ENCODE measurements at places on chromosomes 1 and 21. TPM values are rescaled to one million over a fixed set of nuclear protein-coding genes. Genes with fewer than 3 reads are reported as not detected.

MAN1C1 gene
- 5.2 TPM for total RNA-seq

LDLRAD2 gene
- total RNA-seq = not detected

PRRX1 gene
- total RNA-seq = 203 TPM

RHBDL2 gene
- total RNA-seq = 1.7 TPM

RCAN3 gene
- total RNA-seq = 11.7 TPM

DNA sequence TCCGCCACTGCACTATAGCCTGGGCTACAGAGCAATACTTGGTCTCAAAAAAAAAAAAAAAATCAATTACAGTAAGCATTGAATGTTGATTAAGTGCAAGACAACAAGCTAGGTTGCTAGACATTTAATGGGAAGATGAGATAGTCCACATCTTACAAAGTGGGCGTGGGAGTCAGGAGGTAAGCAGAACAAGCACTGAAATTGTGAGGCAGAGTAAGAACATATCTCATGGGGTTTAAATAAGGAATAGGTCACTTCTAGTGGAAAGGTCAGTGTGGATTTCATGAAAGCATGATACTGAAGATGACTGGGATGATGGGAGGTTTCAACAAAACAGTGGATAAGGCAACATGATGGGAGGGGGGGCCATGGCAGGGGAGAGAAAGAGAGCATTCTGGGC lies 1.9 kb upstream of the OLFML2B start:
- DNase-seq = no peak

- no peak for DNase-seq
These were observed 62.8 kb downstream of the RGS4 start for GRCh38 chr1:163131981-163132380.

DNA sequence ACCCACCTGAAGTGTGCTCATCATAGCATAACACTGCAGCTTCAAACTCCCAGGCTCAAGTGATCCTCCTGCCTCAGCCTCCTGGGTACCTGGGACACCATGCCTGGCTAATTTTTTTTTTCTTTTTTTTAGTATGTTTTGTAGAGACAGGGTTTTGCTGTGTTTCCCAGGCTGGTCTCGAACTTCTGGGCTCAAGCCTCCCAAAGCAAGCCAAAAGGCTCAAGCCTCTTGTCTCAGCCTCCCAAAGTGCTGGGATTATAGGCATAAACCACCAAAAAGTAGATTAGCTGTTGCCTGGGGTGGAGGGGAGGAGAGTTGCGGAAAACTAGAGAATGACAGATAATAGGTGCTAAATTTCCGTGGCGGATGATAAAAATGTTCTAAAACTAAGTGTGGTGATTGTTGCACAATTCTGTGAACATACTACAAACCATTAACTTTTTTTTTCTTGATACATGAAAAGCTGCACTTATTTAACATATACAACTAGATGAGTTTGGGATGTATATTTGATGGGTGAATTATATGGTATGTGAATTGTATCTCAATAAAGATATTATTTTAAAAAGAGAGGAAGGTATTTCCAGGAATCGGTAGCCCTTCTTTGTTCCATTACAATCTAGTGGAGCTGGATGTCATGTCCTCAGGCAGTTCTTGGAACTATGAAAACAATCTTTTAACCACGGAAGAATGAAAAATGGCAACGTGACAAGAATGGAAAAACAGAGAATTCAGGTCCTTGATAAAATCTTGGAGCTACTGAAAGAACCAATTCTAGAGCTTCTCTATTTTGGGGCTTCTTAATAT lies 27.3 kb upstream of the MED18 start:
- DNase-seq = peak; percentile 71

GRCh38 chr1:32733582-32734321 lies 31.2 kb upstream of the SYNC start:
- no peak for DNase-seq

DNA sequence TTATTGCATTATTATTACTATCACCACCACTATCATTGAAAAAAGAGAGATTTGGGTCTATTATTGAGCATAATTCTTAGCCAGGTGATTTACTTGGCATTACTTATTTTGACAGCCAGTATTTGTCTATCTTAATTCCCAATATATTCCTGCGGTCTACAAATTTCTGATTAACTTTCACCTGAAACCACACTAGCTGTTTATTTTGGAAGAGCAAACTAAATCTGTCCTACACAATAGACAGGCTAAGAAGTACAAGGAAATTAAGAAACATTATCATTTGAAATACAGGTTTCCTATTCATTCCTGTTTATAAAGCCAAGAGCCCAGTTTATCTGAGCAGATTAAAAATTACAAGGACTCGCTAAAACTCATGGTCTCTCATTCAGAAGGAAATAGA lies 6.9 kb upstream of the LYST start:
- DNase-seq = no peak

DNA sequence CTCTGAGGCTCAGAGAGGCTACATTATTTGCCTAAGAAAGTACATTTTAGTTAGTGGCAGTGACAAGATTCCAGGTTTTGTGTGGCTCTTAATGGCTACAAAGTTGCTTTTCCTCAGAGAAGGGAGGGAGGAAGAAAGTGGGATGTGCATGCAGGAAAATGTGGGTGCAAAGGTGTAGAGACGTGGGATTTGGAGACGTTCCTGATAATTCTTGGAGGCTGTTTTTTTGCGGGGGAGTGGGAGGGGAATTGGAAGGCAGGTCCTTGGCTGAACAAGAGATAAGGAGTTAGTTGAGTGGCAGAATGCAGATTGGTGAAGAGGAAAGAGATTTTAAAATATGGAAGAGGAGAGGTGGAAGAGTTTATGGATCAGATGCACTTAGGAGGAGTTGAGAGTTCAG lies 258.1 kb downstream of the GRIK3 start:
- no peak for DNase-seq

DNA sequence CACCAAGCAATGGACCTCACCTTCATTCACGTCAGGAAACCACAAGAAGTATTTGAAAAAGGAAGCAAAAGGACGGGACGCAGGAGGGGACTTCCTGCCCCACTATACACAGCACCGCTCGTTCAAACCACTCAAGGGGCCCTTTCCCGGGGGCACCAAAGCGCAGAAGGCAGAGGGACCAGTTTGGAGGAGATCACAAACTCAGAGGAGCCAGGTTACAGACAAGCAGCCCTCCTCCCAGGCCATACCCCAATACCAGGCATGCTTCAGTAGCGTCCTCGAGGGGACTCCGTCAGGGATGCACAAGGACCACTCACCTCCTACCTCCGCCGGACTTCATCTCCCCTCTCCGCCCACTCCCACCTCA lies 685 bp downstream of the CRTC2 start:
- peak; percentile 38 for DNase-seq

DNA sequence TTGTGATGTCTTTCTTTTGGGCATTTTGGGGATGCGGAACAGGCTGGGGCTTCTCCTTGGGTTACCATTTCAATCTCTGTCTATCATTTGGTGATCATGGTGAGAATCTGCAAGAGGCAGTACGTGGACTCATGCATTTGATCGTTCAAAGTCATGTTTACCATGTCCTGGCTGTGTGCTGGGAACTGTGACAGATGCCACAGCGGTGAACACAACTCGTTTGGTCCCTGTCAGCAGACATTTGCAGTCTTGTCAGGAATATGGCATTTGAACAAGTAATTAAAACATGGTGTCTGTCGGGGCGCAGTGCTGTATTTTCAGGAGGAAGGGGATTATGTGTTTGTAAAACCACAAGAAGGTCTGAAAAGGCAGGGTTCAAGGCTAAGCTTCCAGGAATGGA lies 103.3 kb upstream of the IGSF21 start:
- DNase-seq = no peak

- no peak for DNase-seq
These were observed 1.2 kb upstream of the CLEC20A start for GRCh38 chr1:178497903-178498478.

DNA sequence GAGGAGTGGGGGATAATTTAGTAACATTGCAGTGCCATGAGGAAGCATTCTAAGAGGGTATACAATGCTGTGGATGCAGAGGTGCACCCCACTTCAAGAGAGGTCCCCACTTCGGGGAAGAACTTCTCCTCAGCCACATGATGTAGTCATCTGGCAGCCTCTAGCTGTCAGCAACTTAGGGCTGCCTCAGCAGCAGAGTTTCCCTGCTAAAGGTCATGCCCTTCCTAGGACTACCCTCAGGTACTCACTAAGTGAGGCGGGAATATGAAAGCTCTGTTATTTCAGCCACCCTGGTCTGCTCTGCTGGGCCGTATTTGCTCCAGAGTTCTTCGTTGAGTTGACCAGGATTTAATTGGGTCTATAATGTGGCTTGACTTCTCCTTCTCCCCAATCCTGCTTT lies 41.9 kb upstream of the NGF start:
- no peak for DNase-seq
